ENCODE measurements at places on chromosomes 7 and 10.
A peak's percentile ranks its signal among the peaks of the same experiment; 100 is the strongest.

- DNase-seq, result no peak
Observed at GRCh38 chr10:125231813-125232475, 71.6 kb upstream of the CTBP2 start.

GRCh38 chr7:99969298-99969697 lies 6.5 kb downstream of the AZGP1 start:
- no peak for DNase-seq

GRCh38 chr7:74544706-74545469 lies 91.2 kb downstream of the GTF2IRD1 start:
- peak; percentile 53 for DNase-seq

GRCh38 chr10:119283818-119284217 lies 76.4 kb downstream of the GRK5 start:
- peak; percentile 38 for DNase-seq

GRCh38 chr10:43391496-43391895 lies 17.5 kb downstream of the HNRNPF start:
- DNase-seq, result no peak

- DNase-seq, result no peak
Observed at GRCh38 chr10:25682203-25682851, 251.7 kb upstream of the MYO3A start.

DNA sequence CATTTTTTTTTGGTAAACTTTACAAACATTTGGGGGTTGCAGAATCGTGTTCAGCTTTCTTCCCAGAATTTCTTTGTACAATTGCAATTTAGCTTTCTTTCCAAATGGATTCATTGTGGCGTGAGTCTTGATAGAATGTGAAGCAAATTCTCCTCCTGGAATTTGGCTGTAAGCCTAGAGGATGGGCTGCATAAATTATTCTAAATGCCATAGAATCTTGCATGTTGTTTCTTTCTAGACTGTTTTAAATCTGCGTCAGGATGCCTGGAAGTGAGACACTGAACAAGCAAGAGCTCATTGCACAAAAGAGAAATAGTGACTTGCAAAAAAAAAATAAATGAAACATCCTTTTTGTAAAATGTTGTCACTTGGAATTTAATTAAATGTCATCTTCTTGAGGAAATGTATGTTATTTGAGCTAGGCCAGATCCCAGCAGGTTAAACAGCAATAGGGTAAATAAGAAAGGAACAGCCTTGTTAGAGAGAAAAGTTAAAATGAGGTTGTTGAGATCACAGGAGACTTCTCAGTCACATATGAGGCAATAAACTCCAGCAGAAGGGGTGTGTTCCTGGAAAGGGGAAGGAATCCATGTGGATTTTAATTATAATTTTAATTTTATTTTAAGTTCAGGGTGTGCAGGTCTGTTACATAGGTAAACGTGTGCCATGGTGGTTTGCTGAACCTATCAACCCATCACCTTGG lies 483.0 kb downstream of the PLXDC2 start:
- no peak for DNase-seq

- no peak for DNase-seq
Observed at GRCh38 chr10:11489591-11489990, 121.9 kb downstream of the USP6NL start.

DNA sequence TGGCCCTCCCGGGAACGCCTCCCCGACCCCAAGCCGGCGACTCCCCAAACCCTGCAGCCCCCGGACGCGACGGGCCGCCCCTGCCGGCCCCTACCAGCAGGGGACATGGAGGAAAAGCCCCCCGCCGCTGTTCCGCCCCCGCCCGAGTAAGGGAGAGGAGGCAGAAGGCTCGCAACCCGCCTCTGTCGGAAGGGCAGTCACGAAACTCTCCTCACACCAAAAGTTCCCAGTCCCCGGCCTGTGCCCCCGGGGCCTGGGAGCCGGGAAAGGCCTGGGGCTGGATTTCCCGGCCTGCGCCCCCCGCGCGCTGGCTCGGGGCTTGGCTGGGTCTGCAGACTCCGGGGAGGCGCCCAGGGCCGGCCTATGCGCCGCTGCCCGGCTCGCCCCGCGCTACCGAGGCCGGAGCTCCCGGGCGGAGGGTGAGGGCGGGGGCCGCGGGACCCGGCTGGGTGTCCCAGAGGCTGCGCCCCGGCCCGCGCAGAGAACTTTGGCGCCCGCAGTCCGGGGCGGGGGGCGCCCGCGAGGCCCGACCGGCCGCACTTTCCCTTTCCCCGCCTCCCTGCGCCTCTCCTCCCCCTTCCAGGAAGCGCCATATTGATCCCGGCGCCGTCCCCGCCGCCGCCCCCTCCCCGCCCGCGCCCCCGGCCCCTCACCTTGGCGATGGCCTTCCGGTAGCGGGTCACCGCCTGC lies 728 bp downstream of the PARD3 start:
- DNase-seq, result no peak

- DNase-seq, result peak; percentile 3
Observed at GRCh38 chr10:125788156-125789034, 12.8 kb upstream of the MMP21 start.

GRCh38 chr7:48183370-48183743 lies 12.1 kb downstream of the ABCA13 start:
- no peak for DNase-seq

DNA sequence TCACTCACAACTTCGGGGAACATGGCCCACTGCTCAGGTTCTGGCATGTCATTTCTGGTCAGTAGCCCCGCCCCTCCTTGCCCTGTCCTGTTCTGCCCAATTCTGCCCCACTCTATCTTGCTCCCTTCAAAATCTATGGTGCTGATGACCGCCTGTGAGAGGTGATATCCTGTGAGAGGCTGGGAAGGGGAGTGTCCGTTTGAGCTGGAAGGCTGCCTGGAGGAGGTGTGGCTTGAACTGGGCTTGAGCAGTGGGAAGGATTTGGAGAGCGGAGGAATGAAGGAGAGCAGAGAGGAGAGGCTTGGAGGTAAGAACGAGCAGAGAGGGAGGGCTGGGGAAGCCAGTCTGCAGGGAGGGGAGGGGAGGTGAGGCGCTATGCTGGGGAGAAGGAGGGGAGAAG lies 145.3 kb downstream of the RPS24 start:
- no peak for DNase-seq

DNA sequence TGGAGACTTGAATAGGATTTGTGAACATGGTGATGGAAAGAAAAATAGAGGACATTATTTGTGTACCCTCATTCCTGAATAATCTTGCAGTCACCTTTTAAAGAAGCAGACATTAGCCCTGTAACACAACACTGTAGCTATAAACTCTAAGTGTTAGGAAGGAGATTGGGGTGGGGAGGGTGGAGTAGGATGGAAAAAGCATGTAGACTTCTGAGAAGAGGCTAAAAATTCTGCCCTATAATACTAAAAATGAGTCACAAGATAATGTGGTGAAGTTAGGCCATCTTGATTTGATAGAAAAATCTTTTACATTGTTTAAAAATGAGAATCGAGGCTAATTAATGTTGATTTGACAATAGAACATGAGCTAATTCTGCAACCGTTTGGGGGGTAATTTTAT lies 128.8 kb downstream of the LCOR start:
- DNase-seq, result peak; percentile 28

DNA sequence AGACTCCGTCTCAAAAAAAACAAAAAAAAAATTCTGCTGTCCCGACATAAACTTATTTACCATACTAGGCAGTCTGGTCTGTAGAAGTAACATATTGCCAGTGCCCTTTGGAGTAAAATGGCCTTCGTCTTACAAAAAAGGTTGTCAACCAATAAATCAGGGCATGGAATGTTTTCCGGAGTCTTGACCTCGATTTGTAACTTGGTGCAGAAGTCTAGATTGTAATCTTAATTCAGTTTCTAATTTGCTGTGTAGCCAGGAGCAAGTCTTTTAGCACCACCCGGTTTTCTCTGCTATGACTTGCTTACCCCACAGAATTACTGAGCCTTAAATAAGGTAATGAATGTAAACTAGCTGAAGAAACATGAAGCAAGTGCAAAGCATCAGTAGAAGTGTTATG lies 23.2 kb downstream of the UBN2 start:
- DNase-seq, result no peak

DNA sequence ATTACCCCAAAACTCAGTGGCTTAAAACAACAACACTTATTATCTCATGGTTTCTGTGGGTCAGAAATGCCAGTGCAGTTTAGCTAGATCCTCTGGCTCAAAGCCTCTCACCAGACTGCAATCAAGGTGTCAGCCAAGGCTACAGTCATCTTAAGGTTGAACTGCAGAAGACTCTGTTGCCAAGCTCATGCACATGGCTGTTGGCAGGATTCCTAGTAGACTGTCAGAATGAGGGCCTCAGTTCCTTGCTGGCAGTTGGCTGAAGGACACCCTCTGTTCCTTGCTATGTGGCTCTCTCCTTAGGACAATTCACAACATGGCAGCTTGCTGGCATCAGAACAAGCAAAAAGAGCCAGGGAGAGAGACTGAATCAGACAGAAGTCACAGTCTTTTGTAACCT lies 34.7 kb downstream of the TOMM7 start:
- no peak for DNase-seq

GRCh38 chr10:88392222-88392621 lies 190.9 kb downstream of the RNLS start:
- peak; percentile 15 for DNase-seq

- no peak for DNase-seq
Observed at GRCh38 chr7:16836481-16836880, 31.7 kb upstream of the AGR2 start.

DNA sequence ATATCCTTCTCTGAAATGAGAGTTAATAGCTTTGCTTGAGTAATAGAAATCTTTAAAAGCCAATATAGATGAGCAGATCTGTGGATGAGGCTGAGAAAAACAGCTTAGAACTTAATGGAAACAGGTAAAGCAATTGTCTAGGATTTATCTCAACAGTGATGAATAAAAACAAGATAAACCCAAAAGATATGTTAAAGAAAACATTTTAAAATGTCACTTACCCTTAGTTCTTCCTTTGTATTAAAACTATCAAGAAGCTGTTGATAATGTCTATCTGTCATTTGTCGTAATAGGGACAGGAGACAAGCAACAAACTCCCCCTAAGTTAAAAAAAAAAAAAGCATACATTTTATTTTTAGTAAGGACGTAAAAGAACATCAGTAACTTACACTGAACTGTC lies 272.1 kb upstream of the IMMP2L start:
- no peak for DNase-seq

GRCh38 chr10:95246582-95247051 lies 44.2 kb downstream of the PDLIM1 start:
- peak; percentile 88 for DNase-seq

GRCh38 chr7:41163991-41164390 lies 538.9 kb downstream of the INHBA start:
- DNase-seq, result no peak

GRCh38 chr10:25178411-25178810 lies 3.6 kb downstream of the GPR158 start:
- no peak for DNase-seq

GRCh38 chr10:50322077-50322476 lies 70.8 kb upstream of the ASAH2 start:
- DNase-seq, result peak; percentile 19

- no peak for DNase-seq
Observed at GRCh38 chr10:19966751-19967150, 150.5 kb downstream of the PLXDC2 start.

- DNase-seq, result no peak
Observed at GRCh38 chr7:74029991-74030415, 2.0 kb downstream of the ELN start.

GRCh38 chr10:45180946-45181875 lies 134.2 kb downstream of the OR13A1 start:
- DNase-seq, result no peak

DNA sequence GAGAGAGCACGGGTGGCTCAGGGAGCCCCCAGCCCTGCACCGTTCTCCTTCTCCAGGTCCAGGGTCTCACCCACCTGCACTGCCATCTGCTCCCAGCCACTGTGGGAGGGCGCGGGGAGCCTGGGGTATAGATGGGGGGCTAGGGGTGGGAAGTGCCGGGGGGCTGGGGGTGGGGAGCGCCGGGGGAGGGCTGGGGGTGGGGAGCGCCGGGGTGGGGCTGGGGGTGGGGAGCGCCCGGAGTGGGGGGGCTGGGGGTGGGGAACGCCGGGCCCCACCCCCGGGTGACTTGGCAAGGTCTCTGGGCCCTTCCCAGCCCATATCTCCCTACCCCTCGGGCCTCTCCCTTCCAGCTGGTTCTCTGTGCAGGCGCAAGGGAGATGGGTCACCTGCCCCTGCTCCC lies at the start of gene GRIFIN:
Gene GRIFIN (minus strand): TSS at position 101 of the 400 bp plus-strand sequence. CDS start 15 bp downstream, at position 86.
- no peak for DNase-seq
